ENCODE measurements at places on chromosomes 11 and 22.

DNA sequence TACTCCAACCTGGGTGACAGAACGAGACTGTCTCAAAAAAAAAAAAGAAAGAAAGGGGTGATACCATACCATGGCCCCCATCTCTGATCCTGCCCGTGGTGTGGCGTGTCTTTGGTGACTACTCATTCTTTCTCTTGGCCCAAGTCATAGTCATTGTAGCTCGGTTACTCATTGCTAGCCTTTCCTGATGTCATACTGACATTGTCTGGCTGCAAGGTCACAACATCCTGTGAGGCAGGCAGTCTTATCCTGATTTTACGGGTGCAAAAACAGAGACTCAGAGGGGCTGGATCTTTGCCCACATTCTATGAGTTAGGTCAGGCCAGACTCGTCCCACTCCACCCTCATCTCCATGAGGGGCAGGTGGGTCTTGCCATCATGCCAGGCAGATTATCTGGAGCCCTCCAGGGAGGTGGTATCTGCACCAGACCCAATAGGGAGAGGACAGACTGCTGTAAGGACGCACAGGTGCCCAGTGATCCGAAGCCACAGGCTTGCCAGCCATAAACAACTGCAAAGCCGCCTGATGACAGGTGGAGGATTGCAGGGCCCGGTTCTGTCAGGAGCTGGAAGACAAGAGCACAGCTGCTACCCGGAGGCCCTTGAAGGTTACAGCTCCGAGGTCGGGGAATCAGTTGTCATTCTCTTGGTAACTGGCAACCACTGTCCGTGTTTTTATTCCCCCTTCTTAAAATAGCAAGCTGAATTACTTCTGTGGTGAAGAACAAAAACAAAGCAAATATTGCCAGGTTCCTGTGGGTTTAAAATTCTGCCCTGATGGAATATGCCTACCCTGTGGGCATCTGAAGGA, 13.8 kb downstream of the TOM1 start:
- peak; percentile 64 for ATAC-seq

- ATAC-seq, result no peak
These were observed 1.7 kb upstream of the RCOR2 start for GRCh38 chr11:63918507-63919191.

DNA sequence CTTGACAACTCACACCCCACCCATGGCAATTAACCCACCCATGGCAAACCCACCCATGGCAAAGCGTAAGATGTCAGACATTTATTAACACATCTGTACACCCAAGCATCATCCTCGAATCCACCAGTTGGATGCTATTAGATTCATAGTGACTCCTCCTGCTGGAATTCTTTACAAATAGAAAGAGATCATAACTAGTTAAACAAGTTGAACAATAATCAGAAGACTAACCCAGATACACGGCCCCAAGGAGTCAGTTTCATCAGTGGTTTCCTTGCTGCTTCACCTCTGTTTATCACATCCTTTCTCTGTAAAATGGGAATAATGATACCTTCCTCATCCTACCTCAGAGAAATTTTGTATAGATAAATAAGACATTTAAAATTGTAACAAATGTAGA, 5.1 kb downstream of the GTPBP1 start:
- no peak for ATAC-seq

GRCh38 chr11:17734986-17735817, 621 bp downstream of the KCNC1 start:
- peak; percentile 81 for ATAC-seq

- ATAC-seq, result no peak
These were observed 993.7 kb downstream of the OPCML start for GRCh38 chr11:132538642-132539041.

- ATAC-seq, result no peak
These were observed 412.3 kb upstream of the SYN3 start for GRCh38 chr22:33470456-33470855.

GRCh38 chr11:69638941-69639681, 1.8 kb upstream of the CCND1 start:
- peak; percentile 72 for ATAC-seq

- ATAC-seq, result peak; percentile 71
These were observed 4.6 kb downstream of the PHOX2A start for GRCh38 chr11:72239313-72239848.

- peak; percentile 23 for ATAC-seq
These were observed 15.8 kb downstream of the TMEM258 start for GRCh38 chr11:61776561-61777075.

DNA sequence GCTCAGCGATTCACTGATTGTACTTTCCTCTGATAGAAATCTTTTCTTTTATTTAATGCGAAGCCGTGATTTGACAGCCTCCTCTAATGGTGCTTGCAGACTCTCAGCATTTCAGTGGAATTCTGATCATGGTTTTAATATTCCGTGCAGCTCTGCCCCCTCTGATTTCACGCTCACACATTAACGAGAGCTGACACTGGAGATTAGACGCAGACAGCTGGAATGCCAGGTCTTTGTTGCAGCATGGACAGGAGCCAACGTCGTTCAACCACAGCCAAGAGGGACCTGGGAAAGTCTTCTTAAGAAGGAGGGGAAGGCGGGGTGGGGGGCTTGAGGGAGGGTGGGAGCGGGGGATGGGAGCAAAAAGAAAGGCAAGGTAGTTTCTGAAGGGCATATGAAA, 186.4 kb downstream of the BLID start:
- ATAC-seq, result no peak

GRCh38 chr11:102666331-102666957, 39.1 kb downstream of the MMP27 start:
- ATAC-seq, result no peak

DNA sequence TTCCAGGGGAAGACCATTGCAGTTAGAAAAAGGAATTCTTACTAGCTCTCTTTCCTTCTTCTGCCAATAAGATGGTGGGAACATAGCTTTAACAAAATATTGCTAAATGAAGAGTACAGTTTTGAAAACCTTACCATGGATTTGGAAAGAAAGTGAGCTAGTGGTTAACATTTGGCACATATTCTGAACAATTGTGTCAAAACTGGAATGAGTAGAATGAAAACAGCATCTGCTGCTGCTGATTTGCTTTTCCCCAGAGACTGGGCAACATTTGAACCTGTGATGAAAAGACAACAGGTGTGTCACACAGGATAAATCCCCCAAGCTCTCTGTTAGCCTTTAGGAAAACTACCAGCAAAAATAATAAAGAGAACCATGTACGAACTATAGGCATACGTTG, 761.4 kb downstream of the KCNA4 start:
- ATAC-seq, result no peak

DNA sequence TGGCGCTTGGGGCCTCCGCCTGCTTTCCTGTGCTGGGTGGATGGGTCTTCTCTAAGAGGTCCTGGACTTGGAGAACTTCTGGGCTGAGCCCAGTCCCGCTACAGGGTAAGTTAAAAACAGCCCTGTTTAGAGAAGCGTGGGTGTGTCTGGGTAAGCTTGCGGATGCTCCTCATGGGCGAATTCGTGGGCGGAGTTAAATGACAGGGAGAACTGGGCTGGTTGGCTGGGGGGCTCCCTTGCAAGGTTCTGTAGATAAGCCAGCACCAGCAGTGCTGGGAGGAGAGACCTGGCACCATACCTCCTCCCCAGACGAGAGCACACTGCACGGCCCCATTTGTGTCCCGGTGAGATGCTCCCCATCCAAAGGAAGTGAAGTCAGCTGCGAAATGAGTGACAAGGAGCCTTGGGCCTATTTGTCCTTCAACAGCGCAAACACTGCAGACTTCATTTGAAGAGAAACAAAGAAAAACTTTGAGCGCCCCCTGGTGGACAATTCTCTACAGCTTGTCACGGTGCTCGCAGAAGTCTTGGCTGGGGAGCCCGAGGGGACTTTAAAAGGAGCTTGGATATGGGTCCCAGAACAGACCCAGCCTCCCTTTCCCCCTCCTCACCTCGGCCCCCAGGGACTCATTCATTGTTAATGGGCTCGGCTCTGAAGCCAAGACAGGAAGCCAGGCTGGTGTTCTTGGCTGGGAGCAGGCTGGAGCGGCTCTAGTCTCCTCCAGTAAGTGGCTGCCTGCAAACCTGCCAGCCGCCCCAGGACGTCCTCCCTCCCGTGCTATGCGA, 39.5 kb downstream of the TP53I11 start:
- peak; percentile 81 for ATAC-seq

GRCh38 chr22:31290494-31291471, 1.5 kb downstream of the PIK3IP1 start:
- peak; percentile 96 for ATAC-seq

DNA sequence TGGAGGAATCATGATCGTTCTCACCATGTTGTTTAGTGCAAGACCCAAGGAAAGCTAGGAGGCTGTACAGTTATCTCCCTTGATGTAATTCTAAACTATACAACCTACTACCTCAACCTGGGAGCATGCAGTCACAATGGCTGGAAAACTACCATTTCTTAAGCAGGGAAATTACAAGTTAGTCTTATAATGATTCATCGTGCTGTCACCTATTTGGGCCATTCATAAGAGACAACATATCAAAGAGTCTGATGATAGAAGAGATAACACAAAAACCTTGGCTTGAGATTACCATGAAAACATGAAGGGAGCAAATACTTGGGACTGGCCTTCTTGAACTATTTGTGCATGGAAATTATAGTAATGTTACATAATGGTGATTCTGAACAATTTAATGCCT, 30.5 kb upstream of the BLID start:
- no peak for ATAC-seq

GRCh38 chr11:61007956-61008896, 36.7 kb downstream of the CD6 start:
- ATAC-seq, result peak; percentile 5

DNA sequence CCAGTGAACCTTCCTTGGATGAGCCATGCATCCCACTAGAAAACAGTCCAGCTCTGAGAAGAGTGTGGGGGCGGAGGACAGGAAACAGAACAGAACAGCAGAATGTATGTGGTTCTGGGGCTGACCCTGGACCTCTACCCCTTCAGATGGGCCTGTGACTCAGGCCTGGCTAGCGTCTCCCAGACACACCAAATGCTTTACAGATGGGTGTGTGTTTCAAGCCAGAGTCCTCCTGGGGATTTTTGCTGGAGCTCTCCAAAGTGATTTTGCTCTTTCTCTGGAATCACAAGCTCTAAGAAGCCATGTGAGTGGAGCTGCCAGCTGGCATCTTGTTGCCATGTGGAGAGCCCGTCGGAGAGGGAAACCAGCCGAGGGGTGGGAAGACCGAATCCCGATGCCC, 13.2 kb upstream of the C1QTNF4 start:
- ATAC-seq, result peak; percentile 60

DNA sequence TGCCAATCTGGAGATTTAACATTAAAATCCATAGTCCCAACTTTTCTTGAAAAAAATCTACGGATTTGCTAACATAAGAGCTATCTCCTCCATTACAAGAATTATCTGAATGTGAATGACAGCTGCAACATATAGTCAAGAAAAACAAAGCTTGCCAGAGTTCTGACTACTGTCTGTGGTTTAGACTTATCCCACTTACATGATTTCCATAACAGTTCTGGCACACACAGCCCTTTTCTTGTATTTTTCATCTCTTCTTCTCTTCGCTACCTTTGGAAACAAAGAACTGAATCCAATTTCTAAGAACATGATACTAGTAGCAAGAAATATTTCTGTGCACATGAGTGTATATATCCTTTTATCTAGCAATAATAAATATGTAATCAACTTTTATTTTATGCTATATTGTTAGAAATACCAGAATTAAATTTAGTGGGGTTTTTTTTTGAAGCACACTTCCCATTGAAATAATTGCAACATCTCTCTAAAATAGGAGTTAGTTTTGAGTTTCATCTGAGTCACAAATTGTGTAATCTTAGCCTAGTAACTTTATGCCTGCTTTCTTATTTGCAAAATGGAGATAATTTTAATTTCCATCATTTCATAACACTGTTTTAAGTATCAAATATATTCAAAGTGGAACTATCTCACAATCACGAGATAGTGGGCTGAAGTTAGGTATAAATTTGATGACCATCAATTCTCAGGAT, 1217.6 kb downstream of the JRKL start:
- no peak for ATAC-seq
